Hippocampal formation (tissue), 2 donors: ENCODE measurements at places on chromosomes 2 and 18.

DNA sequence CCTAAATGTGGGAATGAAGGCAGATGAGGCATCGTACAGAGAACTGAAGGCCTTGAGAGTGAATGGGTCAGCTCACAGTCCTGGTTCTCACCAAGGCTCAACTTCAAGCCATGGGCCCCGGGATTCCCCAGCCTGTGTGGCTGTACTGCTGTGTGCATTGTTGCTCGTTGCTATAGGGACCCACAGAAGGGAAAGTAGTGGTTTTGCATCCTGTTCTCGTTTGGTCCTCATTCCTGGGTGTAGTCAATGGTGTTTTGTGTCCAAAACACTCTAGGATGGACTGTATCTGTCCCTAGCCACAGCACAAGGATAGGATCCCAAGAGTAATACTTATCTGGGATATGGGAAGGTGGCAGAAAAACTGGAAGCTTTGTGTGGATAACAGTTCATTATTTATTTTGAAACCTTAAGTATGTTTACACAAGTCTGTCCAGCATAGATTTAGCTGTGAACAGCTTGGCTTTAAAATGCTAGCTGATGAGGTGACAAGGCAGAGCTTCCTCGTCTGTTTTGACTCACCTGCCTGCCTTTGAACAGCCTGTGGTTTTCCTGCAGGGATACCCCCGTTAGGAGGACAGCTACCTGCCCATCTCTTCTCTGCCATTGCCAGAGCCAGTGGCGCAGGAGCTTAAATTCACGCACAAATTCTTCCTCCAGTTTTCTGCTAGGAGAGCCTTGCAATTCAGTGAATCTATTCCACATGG, 85.0 kb downstream of the WDSUB1 start:
- no peak for DNase-seq

GRCh38 chr2:232659359-232659758, 26.0 kb downstream of the EFHD1 start:
- no peak for DNase-seq

DNA sequence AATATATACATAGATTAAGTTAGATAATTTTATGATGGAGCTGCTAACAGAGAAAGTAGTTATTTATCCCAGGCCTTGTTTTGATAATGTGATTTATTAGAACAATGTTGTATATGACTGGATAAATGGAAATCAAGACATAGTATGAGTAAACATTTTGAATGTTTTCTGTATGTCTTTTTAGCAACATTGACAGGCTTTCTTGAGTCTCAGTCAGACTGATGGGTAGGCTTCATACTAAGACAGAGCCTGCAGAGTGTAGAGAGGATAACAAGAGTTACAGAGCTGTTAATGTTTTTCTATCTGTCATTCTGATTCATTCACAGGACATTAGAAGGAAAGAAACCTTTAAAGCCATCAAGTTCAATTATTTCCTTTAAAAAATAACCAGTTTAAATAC, 478.5 kb downstream of the LRP1B start:
- DNase-seq = no peak

- DNase-seq = no peak
Observed at GRCh38 chr18:25672490-25672889, 320.5 kb upstream of the ZNF521 start.

- DNase-seq = no peak
Observed at GRCh38 chr2:216588861-216589710, 44.1 kb upstream of the IGFBP2 start.

GRCh38 chr2:233426619-233427342, 72.5 kb downstream of the DGKD start:
- DNase-seq = no peak

DNA sequence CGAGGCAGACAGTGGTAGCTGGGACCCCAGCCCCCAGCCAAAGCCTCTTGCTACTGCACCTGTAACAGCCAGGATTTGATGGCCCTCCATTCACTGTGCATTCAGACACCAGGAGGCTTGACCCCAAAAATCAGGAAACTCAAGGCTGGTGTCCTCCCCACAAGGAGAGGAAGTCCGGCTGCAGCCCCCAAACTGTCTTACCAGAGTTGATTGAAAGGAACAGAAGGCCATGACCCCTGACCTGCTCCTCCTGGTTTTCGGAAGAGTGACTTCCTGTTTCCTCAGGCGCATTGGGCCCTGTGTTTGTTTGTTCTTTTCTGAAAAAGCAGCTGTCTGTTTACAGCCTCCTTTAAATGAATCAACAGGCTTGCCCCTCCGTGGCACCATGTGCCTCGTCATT, 111.6 kb downstream of the RNF144A start:
- DNase-seq = no peak

GRCh38 chr2:173903601-173904394, 61.4 kb downstream of the SP3 start:
- no peak for DNase-seq

GRCh38 chr2:135151615-135152014, 99.5 kb downstream of the RAB3GAP1 start:
- DNase-seq = no peak

GRCh38 chr18:44041961-44042360, 638.7 kb upstream of the SETBP1 start:
- DNase-seq = no peak

DNA sequence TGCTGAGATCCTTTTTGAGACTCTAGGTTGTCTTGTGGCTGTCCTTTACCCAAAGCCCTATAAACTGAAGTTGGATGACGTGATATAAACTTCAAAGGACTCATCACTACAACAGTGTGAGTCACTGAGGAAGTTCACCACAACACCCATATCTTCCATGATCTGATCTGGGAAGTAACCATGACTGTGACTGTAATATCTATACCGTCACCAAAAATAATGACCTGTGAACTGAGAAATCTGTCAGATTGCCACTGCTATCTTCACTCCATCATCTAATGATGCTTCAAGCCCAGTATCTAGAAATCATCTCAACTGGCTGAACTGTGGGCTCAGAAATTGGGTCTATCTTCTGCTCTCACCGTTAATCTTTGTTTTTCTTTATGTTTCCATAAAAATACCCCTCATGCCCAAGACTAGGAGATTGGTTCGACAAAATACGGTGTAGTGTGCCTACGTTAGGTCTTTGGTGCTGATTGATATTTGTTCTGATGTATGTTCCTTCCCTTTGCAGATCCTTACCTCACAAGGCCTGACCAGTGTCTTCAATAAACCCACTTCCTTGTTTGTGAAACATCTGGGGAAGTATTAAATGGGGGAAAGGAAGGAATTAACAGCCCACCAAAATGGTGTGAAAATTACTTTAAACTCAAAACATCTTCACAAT, 78.2 kb downstream of the MYL12B start:
- DNase-seq = no peak

- no peak for DNase-seq
Observed at GRCh38 chr2:18132697-18133096, 254.2 kb downstream of the KCNS3 start.

GRCh38 chr18:27030421-27030820, 154.7 kb downstream of the CHST9 start:
- no peak for DNase-seq

DNA sequence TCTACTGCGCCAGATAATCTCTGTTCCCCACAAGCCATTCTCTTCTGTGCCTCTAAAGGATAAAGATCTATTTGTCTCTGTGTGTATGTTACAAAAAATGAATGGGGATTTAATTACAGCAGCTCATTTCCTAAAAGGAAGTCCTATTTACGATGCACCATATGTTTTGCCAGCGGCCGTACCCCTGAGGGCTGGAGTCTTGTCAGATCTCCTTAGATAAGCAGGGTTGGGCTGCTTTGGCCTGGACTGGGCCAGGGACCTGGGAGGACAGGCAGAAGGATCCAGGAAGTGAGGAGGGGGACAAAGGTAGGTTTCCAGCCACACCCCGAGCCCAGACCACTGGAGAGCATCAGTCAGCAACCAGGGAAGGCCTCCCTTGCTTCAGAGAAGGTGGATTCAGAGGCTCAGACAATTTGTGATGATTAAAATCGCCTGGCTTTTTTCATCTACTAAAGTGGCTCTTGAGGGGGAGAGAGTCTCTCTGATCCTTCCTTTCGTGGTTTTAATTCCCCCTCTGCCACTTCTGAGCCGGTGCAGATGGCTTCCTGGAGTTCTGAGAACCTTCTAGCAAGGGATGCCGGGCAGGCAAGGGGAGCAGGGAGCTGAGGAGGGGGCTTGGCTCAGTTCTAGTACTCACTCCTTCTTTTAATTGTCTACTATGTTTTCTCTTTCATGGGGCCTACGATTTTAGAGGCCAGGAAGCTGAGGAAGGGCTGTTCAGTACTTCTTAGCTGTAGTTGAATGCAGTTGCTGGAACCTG, 42.1 kb downstream of the MYCN start:
- DNase-seq = no peak

DNA sequence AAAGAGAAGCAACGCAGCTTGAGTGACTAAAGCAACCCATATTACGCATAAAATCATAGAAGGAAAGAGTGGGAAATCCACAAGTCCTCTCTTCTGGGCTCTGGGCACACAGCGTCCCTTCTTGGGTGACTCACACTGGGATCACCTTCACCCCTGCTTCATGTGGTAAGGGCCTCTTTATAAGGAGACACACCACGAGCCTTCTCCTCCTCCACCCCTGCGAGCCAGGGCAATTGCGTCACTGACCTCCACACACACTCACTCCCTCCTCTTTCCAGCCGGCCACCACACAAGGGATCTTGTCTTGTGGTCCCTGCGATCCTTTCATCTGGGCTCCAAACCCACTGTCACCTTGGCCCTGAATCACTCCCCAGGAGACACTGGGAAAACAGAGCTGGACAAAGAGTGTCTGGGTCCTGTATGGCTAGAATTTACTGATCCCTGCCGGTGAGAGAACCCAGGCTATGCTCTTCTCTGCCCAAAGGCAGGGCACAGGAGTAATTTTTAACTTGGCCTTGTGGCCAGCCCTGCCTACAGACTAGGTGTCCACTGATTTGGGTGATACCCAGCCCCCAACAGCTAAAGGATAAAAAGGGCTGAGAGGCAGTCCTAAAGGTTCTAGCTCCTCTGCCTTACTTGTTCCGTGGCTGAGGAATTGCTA, 35.3 kb downstream of the NHEJ1 start:
- no peak for DNase-seq

DNA sequence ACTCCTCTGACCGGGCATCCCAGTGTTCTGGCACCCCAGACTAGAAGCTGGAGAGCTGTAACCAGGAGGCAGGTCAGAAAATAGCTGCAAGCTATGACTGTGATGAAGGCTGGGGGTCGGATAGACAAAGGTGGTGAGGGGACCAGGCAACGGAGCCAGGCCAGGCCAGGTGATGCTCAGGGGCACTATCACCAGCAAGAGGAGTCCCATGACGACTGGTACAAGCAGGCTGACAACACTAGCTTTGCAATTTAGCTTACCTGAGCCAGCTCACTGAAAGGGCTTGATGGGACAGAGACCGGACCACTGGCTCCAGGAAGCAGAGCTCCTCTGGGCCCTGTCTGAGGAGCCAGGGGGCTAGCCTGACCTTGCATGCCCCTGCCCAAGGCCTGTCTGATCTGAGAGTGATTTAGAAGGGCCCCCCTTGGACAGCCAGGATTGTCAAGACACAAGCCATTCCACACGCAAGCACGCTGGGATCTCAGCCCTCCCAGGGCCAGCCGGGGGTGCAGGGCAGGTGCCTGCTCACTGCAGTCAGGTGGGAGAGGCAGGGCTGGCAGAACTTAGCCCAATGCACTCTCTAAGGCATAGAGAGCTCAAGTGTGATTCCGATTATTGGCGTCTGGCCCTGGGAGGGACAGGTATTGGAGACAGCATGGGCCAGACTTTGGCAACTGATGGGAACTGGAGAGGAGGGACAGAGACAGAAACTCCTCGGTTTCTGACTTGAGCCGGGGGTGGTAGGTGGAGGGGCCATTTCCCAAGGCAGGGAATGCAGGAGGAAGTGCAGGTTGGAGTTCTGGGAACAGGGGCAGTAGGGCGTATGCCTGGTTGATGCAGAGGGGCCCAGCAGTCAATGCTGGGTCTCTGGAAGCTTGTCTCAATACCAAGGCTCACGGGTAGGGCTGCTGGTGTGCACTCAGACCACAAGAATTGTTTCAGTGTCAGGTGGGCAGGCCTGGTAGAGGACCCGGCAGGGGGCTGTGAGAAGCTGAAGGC, 47.7 kb downstream of the MYO7B start:
- DNase-seq = no peak
